ENCODE measurements at places on chromosomes 3 and 15.

GRCh38 chr3:106125321-106125720 lies 256.5 kb upstream of the CBLB start:
- no peak for DNase-seq

DNA sequence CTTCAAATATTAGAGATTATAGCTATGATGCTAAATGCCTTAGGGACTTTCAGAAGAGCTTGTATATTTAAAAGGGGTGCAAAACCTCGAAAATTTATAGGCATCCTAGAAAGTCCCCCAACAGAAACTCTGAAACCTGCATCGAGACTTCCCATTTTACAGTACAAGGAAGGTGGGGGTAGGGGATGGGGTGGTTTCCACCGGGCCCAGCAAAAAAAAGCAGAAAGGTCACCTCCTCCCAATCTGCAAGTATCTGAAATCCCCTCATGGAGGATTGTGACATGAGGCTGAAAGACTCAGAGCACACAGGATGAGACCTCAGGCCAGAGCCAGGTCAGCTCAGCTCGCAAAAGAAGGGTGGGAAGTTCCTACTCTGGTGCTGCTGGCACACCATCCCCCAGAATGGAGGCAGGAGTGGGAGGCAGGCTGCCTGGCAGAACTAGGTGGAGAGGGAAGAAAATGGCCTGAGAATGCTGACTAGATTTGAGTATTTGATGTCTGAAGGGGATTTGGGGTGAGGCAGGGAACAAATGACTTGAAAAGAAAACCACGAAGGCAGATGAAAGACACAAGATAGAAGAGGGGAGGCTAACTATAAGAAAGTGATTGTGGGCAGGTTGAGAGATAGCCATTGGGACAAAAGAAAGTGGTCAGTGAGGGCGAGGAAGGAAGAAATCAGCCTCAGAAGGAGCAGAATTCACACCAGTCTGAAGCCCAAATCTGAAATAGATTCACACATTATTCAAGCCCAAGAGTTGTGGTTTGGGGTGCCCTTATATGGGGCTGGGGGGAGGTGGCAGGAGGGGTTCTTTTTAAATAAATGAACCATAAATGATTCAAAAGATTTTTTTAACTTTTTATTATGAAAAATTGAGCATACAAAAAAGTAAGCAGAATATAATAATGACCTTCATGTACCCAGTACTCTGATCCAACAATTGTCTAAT lies 22.5 kb upstream of the TSC22D2 start:
- no peak for DNase-seq

- no peak for DNase-seq
These were observed 83.6 kb upstream of the C3orf80 start for GRCh38 chr3:160141485-160142185.

DNA sequence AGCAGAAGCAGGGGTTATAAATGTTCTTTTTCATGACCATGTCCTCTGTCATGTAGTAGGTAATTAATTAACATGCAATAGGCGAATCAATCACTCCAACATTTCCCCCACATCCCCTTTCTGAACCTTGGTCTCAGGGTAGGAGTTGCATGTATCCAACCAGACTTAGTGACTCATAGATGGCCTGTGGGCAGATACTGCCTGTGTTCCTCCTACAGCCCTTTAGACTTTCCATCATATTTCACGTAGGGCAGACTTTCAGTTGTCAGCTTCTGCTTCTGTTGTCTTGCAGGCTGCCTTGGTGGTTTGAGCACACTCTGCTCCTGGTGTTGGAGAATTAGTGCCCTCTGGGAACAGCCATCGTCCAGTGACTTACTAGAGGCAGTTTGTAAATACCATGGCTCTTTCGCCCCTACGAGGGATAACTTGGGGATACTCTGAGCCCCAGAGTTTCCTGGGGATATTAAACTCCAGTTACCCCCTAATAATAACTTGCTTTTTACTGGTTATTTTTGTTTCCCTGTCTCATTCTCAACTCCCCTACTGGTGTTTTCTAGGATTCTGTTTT lies 244.4 kb downstream of the EDEM1 start:
- DNase-seq = no peak

GRCh38 chr15:81897057-81897677 lies 148.7 kb downstream of the MEX3B start:
- no peak for DNase-seq

All from NCI-H1417 treated with DMSO at 0.1 percent for 48 hours (cell line).